ENCODE measurements at places on chromosomes 2 and 18. TPM values are rescaled to one million over a fixed set of nuclear protein-coding genes. Genes with fewer than 3 reads are reported as not detected.

The CXCR1 gene
- total RNA-seq: 0.27 TPM

The CIDEA gene
- total RNA-seq: 0.84 TPM

The IMPACT gene
- total RNA-seq: 43.5 TPM

The GALNT5 gene
- total RNA-seq: not detected

The SH3RF3 gene
- total RNA-seq: 18.3 TPM

The SALL3 gene
- 0.11 TPM for total RNA-seq

The SLC14A1 gene
- total RNA-seq: 8.8 TPM

The RAB27B gene
- 3.5 TPM for total RNA-seq

The TSHZ1 gene
- 16.4 TPM for total RNA-seq

The LBX2 gene
- 1.4 TPM for total RNA-seq

The NOSTRIN gene
- 134 TPM for total RNA-seq

The PFN4 gene
- total RNA-seq: 0.79 TPM

The HOXD4 gene
- 13.6 TPM for total RNA-seq

The TDRD15 gene
- total RNA-seq: 0.11 TPM

The STARD6 gene
- not detected for total RNA-seq

The STAT4 gene
- 1.3 TPM for total RNA-seq

The PID1 gene
- total RNA-seq: 48.8 TPM

The EGR4 gene
- total RNA-seq: not detected

The KIF5C gene
- total RNA-seq: 62.1 TPM

The FABP1 gene
- total RNA-seq: not detected

The RNU2-63P gene
- total RNA-seq: not detected

The SKOR2 gene
- total RNA-seq: not detected

The TFCP2L1 gene
- 0.78 TPM for total RNA-seq

The DNAH7 gene
- total RNA-seq: 1.9 TPM

The SERPINB5 gene
- 0.06 TPM for total RNA-seq

The GPR75 gene
- 3.7 TPM for total RNA-seq

The DTNA gene
- 13.3 TPM for total RNA-seq

The TMEM200C gene
- total RNA-seq: 15.1 TPM

The CPS1 gene
- total RNA-seq: 1.7 TPM

The MTIF2 gene
- 26.8 TPM for total RNA-seq

The ZNF385B gene
- total RNA-seq: 10.1 TPM

The FBXO41 gene
- total RNA-seq: 3.4 TPM

The BUB1 gene
- 1.1 TPM for total RNA-seq

The BOLL gene
- total RNA-seq: not detected

The ACMSD gene
- not detected for total RNA-seq

The EIPR1 gene
- total RNA-seq: 20.1 TPM

The MTCL1 gene
- 2.1 TPM for total RNA-seq

The SEPTIN10 gene
- total RNA-seq: 32.5 TPM

The CYP27C1 gene
- total RNA-seq: 0.19 TPM

The CYP27A1 gene
- total RNA-seq: 76.1 TPM

The FAM117B gene
- 27.6 TPM for total RNA-seq

The DUSP19 gene
- total RNA-seq: 4.3 TPM

The CAPN14 gene
- total RNA-seq: not detected

The KCNG2 gene
- 2.9 TPM for total RNA-seq

The NLRC4 gene
- 3.3 TPM for total RNA-seq

The EIF2AK3 gene
- 24.8 TPM for total RNA-seq

The RNF138 gene
- 16.7 TPM for total RNA-seq

The NDUFV2 gene
- 177 TPM for total RNA-seq

The WDR33 gene
- 24.8 TPM for total RNA-seq

The MRO gene
- total RNA-seq: 4.0 TPM

Data from adrenal gland (tissue), 19 donors.